ENCODE measurements at places on chromosomes 12 and 14.

- DNase-seq = no peak
Measured at GRCh38 chr12:39275846-39276245, 167.1 kb downstream of the KIF21A start.

GRCh38 chr12:121570467-121571283 lies 10.1 kb downstream of the KDM2B start:
- DNase-seq = no peak

DNA sequence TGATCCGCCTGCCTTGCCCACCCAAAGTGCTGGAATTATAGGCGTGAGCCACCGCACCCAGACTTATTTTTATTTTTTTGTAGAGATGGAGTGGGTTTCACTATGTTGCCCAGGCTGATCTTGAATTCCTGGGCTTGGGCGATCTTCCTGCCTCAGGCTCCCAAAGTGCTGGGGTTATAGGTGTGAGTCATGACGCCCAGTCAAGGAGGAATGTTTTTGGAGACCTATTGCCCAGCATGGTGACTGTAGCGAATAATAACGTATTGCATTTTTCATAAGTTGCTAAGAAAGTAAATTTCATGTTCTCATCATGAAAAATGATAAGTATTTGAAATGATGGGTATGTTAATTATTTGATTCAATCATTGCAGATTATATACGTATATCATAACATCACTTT lies 46.5 kb downstream of the TEAD4 start:
- DNase-seq = no peak

- DNase-seq = no peak
Measured at GRCh38 chr14:60294411-60295069, 45.5 kb downstream of the PPM1A start.

Data from stimulated activated CD4-positive, alpha-beta T cell treated with anti-CD3 and anti-CD28 coated beads, TNF-alpha, amount 100 ng/mL, for 4 hours (primary cell).